NCI-H510A treated with DMSO at 0.1 percent for 48 hours (cell line): ENCODE measurements at places on chromosomes 7 and 10.

DNA sequence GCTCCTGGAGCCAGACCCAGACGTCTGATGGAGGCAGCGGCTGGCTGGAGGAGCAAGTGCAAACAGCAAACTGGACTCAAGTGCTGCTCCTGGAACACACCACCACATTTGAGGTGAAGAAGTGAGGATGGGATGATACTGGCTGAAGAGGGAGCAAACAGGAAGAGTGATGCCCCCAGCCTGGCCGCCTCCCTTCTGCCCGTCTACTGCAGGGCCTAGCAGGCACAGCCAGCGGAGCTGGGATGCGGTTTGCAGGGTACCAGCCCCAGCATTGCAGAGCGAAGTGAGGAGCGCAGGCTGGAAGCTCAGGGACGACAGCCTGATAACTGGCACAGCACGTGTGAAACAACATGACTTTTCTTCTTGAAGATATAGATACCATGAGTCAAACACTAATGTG lies 111.8 kb upstream of the ZNF32 start:
- no peak for DNase-seq

- no peak for DNase-seq
Measured at GRCh38 chr7:119594956-119595355, 678.0 kb upstream of the KCND2 start.

- no peak for DNase-seq
Measured at GRCh38 chr7:157006829-157007469, 3.5 kb downstream of the MNX1 start.

GRCh38 chr7:85512790-85513189 lies 325.9 kb upstream of the SEMA3D start:
- no peak for DNase-seq

DNA sequence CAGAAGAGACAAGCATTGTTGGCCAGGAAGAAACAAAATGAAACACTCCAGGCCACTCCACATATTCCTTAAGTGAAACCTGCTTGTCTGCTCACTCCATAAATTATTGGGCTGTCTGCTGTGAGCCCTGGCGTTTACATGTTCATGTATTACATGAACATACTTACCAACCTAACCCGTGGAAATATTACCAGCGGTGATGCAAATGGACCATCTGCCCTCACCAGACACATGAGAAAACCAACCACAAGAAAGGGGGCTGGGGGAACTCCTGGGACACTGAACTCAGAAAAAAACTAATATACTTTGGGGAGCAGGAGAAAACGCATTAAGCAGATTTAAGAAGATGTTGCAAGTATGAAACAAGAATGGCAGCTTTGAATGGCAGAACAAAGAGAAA lies 731.2 kb upstream of the IGFBP3 start:
- no peak for DNase-seq

DNA sequence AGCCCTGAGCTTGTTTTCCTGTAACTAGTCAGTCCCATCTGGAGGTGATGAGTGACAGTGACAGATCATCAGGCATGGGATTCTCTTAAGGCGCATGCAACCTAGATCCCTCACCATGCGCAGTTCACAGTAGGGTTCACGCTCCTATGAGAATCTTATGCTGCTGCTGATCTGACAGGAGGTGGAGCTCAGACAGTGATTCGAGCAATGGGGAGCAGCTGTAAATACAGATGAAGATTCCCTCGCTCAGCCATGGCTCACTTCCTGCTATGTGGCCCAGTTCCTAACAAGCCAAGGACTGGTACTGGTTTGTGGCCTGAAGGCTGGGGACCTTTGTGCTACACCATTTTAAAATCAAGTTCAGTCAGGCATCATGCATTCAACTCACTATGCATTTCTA lies 221.7 kb downstream of the KIAA1217 start:
- DNase-seq, result no peak

GRCh38 chr10:74901301-74901700 lies 74.9 kb downstream of the KAT6B start:
- peak; percentile 70 for DNase-seq

GRCh38 chr10:78406648-78407008 lies 373.0 kb downstream of the RPS24 start:
- peak; percentile 52 for DNase-seq

DNA sequence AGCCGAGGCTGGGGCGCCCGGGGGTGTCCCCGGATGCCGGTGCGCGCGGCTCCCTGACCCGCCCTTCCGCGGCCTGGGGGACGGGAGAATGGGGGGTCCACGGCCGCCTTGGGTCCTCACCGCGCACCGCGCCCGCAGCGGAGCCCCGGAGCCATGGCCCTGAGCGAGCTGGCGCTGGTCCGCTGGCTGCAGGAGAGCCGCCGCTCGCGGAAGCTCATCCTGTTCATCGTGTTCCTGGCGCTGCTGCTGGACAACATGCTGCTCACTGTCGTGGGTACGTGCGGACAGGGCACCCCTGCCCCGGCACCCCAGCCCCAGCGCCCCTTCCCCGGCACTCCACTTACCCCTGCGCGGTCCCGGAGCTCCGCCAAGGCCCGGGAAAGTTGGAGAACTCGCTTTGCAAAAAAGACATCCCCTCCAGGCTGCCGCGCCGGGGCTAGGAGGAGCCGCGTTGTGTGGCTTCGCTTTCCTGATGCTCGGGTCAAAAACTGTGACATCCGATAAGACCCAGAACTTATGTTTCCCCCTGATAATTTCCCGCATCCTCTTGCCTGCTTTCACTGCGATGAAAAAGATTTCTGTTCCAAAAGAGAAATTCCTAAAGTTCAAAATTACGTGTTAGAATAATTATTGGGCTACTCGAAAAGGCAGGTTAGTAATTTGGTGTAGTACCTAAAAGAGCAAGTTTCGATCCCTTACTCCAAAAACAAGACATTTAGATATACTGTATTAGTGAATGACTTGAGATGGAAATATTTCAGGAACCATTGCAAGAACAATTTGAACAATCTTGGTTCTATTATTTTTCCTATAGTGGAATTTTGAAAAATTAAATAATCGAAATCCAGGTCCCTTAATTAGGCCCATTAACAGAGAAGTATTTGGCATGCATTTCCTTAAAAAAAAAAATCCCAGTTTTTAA lies 888 bp downstream of the SLC18A2 start:
- no peak for DNase-seq

DNA sequence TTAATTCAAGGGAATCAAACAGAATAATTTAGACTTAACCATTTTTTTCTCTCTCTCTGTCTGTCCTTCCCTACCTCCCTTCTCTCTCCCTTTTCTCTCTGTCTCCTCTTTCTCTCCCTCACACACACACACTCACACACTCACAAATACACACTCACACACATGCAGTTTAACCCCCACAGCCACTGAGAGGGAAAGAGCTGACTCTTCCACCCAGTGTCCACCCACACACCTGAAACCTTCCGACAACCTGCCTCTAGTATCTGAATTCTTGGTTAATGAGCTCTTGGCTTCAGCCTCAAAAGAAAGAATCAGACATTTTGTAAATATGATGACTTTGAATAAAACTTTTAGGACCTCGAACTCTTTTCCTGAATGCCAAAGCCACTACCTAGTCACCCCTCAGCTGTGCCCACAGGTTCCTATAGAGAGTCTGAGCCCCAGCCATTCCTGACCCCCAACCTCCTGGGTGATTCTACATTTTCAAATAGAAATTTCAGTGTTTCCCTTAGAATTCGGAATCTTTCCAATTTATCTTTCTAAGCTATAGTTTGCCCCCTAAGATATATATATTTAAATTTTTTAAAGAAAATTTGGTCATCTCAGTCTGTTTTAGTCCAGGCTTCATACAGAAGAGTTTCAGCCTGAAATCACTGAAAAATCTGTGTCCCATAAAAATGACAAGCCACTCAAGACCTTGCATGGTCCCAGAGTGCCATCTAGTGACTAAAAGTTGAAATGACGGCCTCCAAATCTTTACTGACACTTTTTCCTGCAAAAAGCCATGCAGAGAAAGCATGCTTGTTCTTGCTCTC lies 202.8 kb downstream of the IPMK start:
- DNase-seq, result peak; percentile 5

DNA sequence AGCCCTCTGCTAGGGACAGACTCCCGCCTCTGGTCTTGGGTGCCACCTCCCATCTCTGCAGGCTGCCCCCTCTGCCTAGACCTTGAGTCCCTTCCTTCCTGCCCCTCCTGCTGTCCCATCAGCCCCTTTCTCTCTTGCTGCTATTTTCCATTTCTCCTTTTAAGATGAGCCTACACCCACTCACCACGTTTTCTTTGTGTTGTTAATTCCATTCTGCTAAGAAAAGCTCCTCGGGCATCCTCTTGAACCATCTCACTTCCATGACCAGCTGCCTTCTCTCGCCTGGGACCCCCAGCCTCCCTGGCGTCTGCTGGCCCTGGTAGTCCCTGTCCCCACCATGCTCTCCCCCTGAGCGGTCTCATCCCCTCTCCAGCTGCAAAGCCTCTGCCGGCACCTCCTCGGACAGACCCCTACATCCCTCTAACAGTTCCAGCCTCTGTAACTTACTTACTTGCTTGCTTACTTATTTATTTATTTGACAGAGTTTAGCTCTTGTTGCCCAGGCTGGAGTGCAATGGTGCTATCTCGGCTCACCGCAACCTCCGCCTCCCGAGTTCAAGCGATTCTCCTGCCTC lies 95.8 kb upstream of the SH2B2 start:
- no peak for DNase-seq

DNA sequence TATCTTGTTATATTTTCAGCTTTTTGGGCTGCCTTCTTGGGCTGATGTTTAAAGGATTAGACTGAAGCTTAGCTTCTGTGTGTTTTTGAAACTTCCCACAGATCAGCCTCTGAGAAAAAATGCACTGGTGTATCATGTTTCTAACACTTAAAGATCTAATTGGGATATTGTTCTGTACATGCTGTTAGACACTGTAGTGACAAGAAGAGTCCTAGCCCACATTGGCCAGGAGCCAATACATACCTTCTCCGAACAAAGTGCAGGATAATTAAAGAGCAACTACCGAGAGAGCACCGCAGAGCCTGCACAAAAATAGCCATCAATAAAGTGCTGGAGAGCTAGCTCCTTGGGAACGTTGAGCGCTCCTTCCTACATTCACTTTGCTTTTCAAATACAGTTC lies 289.4 kb upstream of the SP8 start:
- DNase-seq, result peak; percentile 94

- no peak for DNase-seq
Measured at GRCh38 chr7:156733638-156734037, 93.1 kb downstream of the RNF32 start.

DNA sequence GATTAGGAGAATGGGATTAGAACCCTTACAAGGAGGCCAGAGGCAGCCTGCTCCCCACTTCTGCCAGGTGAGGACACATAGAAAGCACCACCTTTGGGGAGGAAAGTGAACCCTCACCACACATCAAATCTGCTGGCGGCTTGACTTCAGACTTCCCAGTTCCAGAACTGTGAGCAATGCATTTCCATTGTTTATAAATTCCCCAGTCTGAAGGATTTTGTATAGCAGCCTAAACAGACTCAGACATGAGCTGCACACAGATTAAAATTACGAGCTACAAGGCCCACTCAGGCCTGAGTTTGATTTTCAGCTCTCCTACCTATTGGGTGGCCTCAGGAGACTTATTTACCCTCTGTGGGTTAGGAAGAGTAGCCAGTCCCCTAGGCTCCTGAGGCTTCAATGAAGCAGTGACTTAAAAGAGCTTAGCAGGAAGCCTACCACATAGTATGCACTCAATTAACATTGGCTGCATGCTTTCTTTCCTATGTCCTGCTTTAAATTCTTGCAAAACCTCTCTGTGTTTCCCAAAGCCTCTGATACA lies 350.7 kb upstream of the ZMIZ1 start:
- no peak for DNase-seq

- DNase-seq, result no peak
Measured at GRCh38 chr10:86105181-86105580, 261.4 kb downstream of the GRID1 start.

GRCh38 chr10:77493851-77494261 lies 143.8 kb downstream of the KCNMA1 start:
- no peak for DNase-seq

GRCh38 chr10:13051126-13051694 lies 48.8 kb upstream of the OPTN start:
- DNase-seq, result no peak

DNA sequence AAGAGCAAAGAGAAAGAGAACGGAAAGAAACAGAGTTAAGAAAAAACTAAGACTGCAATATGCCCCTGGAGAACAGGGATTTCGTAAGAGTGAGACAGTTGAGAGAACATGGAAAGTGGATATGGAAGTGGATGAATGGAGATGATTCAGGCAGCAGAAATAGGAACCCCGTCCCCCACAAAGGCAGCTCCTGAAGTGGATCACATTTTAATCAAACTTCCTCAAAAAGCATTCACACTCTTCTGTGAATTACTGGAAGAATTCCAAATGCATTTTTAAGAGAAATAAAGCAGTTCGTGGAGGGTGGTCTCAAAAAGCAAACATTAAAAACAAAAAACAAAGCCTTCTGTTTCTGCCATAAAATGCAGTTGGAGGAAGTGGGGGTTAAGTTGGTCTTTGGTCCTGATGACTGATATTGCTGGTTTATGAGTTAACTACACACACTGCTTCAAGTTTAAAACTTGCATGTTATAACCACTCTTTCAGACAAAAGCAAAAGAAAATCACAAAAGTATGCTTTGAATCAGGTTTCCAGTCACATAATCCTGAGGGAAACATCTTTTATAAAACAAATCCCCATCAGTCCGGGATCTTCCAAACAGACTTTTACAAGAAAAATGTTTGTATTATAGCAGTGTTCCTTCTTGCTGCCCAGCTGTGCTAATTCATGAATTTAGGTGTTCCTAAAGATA lies 214.3 kb downstream of the FANK1 start:
- no peak for DNase-seq

GRCh38 chr10:114313139-114313538 lies 74.1 kb downstream of the VWA2 start:
- DNase-seq, result no peak

GRCh38 chr10:80289451-80290287 lies at the start of gene MAT1A:
TSS of gene MAT1A (minus strand) at chr10:80289658. CDS start at chr10:80289423, 235 bp downstream.
- DNase-seq, result peak; percentile 24

GRCh38 chr10:116197946-116198675 lies 74.9 kb downstream of the GFRA1 start:
- DNase-seq, result no peak

DNA sequence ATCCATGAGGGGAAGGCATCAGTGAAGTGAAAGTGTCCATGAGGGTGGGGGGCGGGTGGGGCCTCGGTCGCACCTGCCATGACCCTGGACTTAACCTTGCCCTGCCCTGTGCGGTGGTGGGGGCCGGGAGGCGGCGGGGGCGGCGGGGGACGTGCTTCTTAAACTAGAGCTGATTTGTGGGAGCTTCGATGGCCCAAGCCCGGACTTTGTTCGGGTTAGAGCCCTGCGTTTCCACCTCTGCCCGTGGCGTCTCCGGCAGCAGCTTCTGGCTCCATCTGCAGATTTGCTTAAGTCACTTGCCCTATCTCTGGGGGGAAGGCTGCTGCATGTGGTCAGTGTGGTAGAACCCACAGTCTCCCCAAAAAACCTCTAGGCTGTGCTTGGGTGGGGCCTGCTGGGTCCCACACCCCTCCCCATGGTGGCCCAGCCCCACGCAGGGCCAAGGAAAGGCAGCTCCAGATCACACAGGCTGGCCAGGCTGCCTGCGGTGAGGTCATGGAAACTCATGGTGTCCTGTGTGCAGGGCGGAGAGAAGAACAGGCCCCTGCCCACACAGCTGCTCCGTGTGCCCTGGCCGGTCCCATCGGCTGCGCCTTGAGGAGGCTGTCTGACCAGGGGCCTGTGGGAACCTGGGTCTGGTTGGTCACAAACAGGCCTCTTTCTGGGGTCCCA lies 93.2 kb downstream of the INPP5A start:
- no peak for DNase-seq
